Suppressor macrophage treated with lipopolysaccharide for 4 hours (primary cell): ENCODE measurements at places on chromosomes 6 and 20.

- DNase-seq: no peak
Observed at GRCh38 chr6:158933079-158933595, 66.9 kb downstream of the RSPH3 start.

DNA sequence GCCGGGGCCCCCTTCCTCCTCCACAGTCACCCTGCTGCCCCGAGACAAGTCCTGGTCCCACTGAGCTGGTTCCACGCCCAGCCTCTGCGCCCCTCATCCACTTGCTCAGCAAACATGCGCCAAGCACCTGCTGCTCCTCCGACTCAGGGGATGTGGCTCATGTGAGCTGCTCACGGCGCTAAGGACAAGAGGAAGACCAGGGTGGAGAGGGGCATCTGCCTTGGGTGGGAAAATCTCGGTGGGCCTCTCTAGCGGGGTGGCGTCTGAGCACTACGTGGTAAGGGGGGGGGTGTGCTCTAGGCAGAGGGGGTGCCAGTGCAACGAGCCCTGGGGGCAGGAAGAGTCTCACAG lies 4.5 kb downstream of the LAMA5 start:
- no peak for DNase-seq

- no peak for DNase-seq
Observed at GRCh38 chr6:67031451-67031850, 1324.4 kb upstream of the EYS start.

DNA sequence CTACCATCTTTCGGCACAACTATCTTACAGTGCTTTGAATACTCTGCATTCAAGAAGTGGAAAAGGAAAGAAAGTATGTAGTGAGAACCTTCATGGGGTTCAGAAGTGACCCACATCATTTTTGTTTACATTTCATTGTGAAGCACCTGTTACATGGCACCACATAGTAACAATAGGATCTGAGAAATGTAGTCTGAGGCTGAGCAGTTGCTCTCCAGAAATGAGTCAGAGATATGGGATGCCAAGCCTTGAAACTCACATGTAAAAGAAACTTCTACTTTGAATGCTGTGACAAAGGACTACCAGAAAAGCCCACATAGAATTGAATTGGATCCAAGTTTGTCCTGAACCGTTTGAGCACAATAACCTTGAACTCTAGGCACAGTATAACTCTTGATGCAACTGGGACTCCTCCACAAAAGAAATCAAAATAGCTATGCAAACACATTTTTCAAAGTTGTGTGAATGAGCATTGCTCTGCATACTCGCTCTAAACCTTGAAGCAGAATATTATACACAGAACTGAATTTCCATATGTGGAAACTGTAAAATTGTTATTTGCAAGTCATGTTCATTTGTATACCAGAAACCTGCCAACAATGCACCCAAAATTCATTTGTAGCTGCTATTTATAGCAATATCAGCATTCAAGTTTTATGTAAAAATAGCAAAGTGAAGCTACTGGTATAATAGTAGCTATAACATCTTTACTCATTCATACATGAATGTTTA lies 400.9 kb upstream of the POU3F2 start:
- no peak for DNase-seq

DNA sequence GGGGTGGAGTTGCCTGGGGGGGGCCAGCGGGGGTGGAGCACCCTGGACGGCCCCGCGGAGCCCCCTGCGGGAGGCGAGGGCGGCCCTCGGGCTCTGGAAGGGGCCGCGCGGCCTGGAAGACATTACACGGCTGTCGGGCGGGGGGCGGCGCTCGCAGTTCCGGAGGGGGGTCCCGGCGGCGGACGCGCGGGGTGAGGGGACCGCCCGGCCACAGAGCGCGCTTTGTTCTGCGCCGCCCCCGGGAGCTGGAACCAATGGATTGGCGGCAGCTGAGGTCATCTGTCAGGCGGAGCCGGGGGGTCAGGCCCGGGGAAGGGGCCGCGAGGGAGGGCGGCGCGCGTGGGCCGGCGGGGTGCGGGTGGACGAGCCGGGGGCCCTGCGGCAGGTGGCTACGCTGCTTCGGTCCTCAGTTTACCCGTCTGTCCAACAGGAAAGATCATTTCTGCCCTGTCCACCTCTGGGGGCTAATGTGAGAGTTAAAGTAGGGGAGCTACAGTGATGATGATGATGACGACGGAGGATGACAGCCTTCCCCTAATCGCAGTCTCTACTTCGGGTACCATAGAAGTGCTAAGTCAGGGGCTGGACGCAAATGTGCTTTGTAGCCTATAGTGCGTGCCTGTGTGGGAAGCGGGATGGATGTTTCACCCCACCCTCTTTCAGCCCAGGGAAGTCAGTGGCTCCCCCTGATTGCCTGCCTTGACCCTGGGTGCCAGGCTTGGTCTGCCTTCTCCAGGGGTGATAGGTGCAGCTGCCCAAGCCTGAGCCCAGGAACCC lies 10.4 kb downstream of the SRXN1 start:
- no peak for DNase-seq

GRCh38 chr20:45301824-45302271 lies 4.8 kb upstream of the RBPJL start:
- DNase-seq: no peak

GRCh38 chr6:15283986-15284361 lies 38.1 kb downstream of the JARID2 start:
- no peak for DNase-seq
